Activated naive CD8-positive, alpha-beta T cell treated with anti-CD3 and anti-CD28 coated beads, Interleukin-2, amount 50 U/mL, for 24 hours (primary cell): ENCODE measurements at places on chromosomes 7 and 10.

- DNase-seq: no peak
- no peak overlapping the region for H3K27ac ChIP-seq
- H3K27me3 ChIP-seq: no peaks in the 10 kb centered on the region
- no peaks in the 10 kb centered on the region for H3K36me3 ChIP-seq
- peaks cover 3% of the 10 kb centered on the region for H3K4me1 ChIP-seq
- no peak overlapping the region for H3K4me3 ChIP-seq
These were observed 19.5 kb downstream of the WDFY4 start for GRCh38 chr10:48704156-48704555.

GRCh38 chr7:77702968-77703472, 6.8 kb downstream of the RSBN1L start:
- no peak overlapping the region for H3K4me3 ChIP-seq
- H3K27ac ChIP-seq: no peak overlapping the region
- no peaks in the 10 kb centered on the region for H3K27me3 ChIP-seq
- DNase-seq: no peak
- peaks cover 17% of the 10 kb centered on the region for H3K36me3 ChIP-seq

- H3K27ac ChIP-seq: no peak overlapping the region
- no peaks in the 10 kb centered on the region for H3K36me3 ChIP-seq
- no peak for DNase-seq
These were observed 118.2 kb downstream of the ZNF248 start for GRCh38 chr10:37739181-37739580.

- H3K27me3 ChIP-seq: peaks cover 2% of the 10 kb centered on the region
- no peak overlapping the region for H3K27ac ChIP-seq
- no peak overlapping the region for H3K4me3 ChIP-seq
- H3K4me1 ChIP-seq: no peaks in the 10 kb centered on the region
These were observed 2.2 kb upstream of the AKR1C4 start for GRCh38 chr10:5194431-5194830.
